ENCODE measurements at places on chromosomes 7 and 10.
A peak's percentile ranks its signal among the peaks of the same experiment; 100 is the strongest.

DNA sequence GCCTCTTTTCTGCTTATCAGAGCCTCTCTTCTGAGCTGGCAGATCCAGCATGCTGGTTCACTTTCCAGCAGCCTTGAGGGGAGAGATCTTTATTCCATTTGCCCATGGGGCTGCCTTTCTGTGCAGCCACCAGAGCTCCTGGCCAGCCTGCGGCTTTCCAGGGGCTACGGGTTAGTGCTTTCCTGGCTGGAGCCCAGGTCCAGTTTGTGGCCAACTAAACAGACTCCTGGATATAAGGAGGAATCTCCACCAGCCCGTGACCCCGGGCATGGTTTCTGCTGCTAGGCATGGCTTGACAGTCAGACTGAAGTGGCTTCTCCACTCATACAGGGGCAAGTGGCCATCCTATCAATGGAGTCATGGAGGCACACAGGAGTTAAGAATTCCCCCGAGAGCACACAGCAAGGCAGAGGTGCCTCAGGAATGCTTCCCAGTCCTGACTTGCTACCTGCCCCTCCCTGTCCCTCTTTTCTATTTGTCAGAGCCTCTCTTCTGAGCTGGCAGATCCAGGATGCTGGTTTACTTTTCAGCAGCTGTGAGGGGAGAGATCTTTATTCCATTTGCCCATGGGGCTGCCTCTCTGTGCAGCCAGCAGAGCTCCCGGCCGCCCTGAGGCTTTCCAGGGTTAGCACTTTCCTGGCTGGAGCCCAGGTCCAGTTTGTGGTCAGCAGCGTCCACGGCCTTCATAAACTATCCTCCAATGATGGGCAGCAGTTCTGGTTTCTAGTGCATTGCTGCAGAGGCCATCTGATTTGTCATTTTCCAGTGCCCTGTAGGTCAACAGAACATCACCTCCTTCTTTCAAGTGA lies 35.9 kb downstream of the TSPAN15 start:
- DNase-seq, result no peak

DNA sequence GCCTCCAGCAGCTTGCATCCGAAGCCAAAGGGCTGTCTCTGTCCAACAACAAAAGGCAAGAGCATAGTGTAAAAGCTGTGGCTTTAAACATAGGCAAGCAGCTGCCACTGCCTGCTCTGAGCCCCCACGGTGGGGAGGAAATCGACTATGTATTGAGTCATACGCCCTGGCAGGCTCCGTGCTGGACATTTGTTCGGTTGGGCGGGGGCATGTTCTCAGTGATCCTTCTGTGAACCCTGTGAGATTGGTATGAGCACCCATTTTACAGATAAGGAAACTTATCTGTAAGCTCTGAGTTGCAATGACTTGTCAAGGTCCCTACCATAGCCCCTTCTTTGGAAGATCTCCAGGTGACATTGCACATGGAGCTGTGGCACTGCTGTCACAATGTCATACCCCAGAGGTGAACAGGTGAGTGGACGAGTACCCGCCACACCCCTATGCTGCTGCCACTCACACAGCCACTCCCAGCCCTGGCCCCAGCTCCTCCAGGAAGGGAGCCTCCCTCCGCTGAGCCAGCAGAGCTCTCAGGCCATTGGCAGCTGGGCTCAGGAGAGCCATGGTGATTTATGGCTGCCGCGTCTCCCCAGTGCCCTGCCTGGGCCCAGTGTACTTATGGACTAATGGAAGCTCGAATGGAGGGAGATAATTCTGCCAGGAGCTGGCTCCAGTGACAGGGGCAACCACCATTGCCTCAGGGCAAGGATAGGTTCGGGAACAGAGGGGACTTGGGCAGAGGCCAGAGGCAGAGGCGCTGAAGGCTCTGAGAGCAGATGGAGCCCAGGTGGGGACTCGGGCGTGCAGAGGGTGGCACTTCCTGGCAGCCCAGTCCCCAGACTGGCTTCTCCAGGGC lies 43.7 kb downstream of the UNC5B start:
- no peak for DNase-seq

DNA sequence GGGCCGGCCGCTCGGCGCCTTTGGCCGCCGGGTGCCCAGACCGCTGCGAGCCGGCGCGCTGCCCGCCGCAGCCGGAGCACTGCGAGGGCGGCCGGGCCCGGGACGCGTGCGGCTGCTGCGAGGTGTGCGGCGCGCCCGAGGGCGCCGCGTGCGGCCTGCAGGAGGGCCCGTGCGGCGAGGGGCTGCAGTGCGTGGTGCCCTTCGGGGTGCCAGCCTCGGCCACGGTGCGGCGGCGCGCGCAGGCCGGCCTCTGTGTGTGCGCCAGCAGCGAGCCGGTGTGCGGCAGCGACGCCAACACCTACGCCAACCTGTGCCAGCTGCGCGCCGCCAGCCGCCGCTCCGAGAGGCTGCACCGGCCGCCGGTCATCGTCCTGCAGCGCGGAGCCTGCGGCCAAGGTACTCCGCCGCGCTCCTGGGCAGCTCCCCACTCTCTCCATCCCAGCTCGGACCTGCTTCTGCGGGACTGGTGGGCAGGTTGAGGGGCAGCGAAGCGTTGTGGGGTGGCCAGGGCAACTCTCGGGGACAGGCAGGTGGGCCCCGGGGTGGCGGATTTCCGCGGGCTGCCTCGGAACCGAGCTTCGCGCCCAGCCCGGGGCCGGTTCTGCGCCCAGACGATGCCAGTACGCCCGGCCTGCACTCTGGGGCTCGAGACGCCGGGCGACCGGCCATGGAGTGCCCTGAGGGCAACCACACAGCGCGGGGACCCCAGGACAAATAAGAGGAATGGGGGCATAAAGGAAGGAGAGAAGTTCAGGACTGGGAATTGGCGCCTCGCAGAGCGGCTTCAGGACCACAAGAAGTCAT lies 578 bp downstream of the HTRA1 start:
- peak; percentile 33 for DNase-seq

- DNase-seq, result no peak
Measured at GRCh38 chr7:80630608-80631405, 7.6 kb upstream of the CD36 start.

DNA sequence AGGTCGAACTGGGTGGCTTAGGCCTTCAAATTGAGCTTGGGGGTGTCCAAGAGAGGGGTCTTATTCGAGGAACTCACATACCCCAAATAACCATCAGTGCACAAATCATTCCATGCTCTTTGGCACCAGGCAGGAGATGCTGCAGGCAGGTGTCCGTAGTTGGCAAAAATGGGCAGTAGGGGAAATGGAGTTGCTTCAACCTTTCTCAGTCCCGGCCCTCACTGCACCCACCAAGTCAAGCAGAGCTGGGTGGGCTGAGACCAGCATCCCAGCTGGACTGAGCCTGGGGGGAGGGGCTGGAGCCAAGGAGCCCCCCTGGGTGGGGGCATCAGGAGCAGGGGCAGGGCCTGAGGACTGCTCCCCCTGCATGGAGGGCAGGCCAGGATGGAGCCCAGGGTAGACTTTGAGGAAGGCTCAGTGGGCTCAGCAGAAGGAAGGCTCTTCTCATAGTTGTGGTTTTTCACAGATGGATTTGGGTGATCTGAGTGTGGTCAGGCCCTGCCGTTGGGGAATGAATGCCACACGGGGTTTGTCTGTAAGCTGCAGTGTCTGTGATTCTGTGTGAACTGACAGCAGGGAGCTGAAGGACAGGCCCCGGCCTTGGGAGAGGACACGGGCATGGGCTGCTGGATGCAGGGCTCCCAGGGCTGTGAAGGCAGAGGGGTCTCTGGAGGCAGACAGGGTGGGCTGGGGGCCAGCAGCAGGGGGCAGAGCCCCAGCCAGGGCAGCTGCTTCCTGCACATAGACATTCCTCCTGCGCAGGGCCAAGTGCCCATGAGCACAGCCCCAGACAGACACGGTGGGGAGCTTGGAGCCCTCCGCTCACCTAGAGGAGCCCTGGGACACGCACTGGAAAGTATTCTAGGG lies 144.5 kb downstream of the ADCY1 start:
- no peak for DNase-seq

- peak; percentile 29 for DNase-seq
Measured at GRCh38 chr7:142760071-142760642, 10.6 kb upstream of the PRSS2 start.

DNA sequence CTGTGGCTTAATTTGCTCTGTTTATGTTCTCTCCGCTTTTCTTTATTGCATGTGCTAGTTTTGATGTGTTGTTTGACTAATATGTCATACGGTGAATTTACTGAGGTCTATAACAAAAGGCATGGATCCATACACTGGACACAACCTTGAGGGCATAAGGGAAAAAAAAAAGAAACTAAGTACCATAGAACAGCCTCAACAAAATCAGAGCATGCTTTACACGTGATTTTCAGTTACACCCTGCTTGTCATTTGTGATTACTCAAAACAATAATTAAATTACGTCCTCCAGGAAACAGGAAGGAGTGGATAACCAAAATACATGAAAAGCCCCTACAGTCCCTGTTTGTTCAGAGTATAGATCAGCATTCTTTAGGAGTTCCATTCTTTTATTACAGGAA lies 150.5 kb downstream of the CRPPA start:
- no peak for DNase-seq

GRCh38 chr7:142153400-142153799 lies 41.9 kb downstream of the MGAM2 start:
- no peak for DNase-seq

DNA sequence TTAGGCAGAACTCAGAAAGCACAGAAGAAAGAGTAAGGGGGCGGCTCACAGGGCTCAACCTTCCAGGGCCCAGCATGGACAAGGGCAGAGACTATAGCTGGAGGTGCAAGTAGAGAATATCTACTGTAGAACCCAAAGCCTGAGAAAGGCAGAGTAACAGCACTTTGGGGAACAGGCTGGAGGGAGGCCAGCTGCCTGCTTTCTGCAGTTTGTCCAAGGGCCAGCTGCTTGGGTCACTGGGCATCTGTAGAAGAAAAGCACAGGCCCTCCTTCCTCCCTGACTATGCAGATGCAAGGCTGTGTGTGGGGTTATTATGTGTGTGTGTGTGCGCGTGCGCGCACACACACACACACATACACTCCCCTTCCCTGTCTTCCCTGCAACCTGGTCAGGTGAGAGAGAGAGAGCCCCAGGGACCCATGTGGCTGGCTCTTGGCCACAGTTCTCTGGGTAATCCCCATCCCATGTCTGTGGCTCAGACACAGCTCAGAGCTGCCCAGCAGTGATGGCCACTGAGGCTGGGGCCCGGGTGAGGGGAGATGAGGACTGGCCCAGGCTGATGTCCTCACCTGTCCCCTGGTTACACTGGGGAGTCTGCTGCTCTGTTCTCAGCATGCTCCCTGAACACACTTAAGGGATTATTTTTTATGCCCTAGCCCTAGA lies 9.0 kb downstream of the ADRA2A start:
- no peak for DNase-seq

DNA sequence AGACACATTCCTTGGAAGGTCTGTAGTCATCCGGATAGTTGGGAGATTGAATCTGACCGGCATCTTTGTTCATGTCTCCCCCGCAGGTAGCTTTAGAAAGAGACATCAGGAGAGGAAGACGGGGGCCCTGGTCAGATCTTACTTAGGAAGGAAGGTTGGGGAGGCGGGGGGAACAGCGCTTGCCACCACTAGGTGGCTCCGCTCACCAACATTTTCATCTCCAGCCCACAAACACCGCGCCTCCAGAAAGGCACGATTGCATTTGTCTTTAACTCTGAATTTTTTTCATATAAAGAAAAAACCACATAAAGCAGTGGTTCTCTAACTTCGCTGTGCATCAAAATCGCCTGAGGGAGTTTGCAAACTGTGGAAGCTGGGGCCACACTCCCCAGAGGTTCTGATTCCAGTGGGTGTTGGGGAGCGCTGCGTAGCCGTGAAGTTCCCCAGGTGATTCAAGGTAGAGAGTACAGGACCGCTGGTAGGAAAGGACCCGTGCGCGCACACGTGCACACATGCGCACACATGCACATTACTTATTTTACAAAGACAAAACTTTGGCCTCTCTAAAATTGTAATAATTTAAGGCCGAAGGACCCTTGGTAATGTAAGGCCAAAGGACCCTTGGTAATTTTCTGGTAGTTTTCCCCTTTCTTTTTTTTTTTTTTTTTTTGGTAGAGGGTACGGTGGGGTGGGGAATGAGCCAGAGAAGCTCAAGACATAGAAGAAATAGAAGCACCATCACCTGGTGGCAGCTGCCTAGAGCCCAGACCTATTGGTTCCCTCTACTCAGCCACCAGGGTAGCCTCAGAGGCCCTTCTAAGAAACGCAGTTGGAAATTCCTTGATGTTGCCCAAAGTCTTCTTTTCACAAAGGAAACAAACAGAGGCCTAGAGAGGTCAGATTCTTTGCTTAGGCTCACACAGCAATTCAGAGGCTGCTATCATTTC lies 37.4 kb upstream of the OPALIN start:
- DNase-seq, result peak; percentile 83

DNA sequence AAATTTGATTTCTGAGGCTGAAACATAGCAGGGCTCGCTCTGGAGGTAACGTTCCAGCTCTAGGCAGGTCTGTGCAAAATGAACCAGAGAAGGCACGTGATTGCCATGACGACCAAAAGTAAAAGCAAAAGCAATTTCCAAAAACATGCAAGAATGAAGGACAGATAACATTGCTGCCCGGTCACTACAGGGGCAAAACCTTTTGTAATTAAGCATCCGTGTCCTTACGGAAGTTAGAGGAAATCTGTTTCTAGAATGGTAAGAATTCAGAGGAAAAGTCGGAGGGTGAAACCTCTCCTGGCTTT lies 2.9 kb downstream of the KLF6 start:
- DNase-seq, result no peak

- DNase-seq, result no peak
Measured at GRCh38 chr10:48576501-48576900, 28.4 kb downstream of the ARHGAP22 start.

DNA sequence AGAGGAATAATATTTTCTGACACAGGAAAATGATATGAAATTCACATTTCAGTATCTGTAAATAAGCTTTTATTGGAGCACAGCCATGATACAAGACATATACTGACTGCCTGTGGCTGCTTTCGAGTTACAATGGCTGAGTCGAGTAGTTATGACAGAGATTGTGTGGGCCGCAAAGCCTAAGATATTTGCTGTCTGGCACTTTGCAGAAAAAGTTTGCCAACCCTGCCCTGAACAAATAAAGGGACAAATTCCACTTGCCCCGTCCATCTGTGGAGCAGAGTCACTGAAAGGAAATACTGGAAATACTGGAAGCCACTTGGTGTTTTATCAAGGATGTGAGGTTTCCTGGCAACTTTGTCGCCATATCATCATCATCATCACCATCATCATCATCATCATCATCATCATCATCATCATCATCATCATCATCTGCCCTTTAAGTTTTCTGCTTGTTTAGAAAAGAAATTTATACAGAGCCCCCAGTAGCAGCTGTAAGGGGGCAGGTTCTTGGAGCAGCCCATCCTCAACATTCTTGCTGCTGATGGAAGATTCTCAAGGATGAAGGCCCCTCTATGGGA lies 85.8 kb downstream of the TCF7L2 start:
- DNase-seq, result no peak

DNA sequence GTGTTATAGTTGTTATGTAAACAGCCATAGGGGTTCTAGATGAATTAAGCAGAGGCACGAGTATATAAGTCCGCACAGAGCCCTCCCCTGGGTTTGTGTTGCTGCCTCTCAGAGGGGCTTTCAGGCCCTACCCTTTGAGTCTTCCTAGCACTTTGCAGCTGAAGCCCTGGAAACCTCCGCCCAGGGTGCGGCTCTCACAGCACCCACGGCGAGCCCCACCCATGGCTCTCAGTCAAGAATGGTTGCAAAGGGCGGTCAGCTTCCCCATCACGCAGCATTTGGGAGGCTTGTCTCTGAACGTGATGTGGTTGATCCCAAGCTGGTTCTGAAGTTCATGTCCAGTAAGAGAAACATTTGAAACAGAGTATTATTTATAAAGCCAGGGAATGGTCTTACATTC lies 18.8 kb upstream of the INSIG1 start:
- DNase-seq, result no peak

GRCh38 chr10:113444766-113445365 lies 108.0 kb upstream of the HABP2 start:
- no peak for DNase-seq

All from adrenal gland (tissue), 19 donors.